ENCODE measurements at places on chromosomes 1 and 21.
A peak's percentile ranks its signal among the peaks of the same experiment; 100 is the strongest.

GRCh38 chr1:59436637-59437036 is 139.7 kb downstream of the FGGY start:
- no peak for DNase-seq

- DNase-seq: no peak
Observed at GRCh38 chr1:204232526-204232925, 18.7 kb upstream of the GOLT1A start.

GRCh38 chr1:8873506-8874229 is 4.8 kb downstream of the ENO1 start:
- DNase-seq: peak; percentile 82

DNA sequence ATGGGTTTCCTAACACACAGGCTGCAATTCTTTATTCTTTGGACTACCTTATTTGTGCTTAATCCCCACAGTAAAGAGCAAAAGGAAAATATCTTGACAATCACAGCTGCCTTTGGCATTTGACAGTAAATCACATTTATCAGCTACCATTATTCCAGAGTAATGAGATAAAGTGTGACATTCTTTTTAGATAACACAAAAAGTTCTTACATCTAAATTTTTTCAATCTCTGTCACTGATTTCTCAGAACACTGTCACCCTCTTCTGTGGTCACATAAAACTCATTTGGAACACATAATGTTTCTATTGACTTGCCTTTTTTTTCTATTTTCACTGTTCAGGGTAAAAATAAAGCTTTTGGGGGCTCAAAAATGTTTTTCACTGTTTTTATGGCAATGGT is 484.6 kb downstream of the LTN1 start:
- no peak for DNase-seq

DNA sequence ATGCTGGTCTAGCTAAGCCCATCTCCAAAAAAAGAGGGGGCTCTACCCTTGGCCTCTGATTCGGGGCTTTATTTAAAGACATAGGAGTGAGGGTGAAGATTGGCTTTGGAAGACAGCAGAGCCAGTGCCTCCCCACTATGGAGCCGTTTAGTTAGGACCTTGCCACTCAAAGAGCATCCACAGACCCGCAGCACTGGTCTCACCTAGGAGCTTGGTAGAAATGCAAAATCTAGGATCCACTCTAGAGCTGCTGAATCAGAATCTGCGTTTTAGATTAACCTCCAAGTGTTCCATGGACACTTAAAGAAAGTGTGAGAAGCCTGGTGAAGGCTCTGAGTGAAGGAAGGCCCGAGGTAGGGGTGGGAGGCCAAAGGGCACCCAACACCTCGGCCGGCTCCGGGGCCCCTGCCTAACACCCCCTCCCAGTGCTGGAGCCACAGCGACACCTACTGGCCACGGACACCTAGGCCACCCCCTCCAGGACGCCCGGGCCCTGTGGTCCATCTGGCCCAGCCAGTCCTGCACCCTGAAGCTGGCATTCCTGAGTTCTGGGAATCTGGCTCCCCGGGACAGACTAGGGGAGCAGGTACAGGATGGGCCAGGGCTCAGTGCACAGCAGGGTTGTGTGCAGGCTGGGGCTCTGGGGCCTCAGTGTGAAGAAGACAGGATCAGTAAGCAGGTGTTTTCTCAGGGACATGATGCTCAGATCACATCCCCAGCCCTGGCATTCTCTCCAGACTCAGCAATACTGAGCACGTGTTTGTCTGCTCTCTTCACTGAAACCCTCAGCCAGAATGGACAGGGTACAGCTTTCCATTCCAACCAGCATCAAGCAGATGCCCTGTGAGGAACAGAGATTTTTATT is 79.2 kb downstream of the TMEM53 start:
- peak; percentile 77 for DNase-seq

- no peak for DNase-seq
Observed at GRCh38 chr21:31597683-31598082, 61.8 kb upstream of the SOD1 start.

DNA sequence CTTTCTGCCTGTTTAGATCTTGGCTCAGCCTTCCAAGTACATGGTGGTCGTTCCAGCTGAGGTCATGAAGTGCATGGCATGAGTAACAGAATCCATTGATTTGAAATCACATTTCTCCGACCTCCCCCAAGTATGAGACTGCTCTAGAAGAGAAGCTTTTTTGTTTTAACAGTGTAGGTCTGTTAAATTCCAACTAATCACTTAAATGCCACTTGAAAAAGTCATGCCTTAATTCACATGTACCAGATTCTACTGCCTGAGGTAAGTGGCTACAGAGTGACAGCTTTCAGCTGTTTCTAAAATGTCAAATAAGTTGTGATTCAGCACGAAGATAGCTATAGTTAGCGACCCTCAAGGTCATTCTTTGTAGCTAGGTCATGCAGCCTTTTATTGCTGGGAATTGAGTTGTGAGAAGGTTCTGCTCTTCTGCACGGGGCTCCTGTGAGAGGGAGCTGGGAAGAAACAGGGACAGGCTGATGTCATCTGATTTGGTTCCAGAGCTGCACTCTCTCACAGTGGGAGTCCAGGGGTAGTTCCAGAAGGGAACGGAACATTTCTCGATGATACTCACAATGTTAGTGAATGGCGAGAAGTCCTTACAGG is 112.7 kb downstream of the VPS13D start:
- no peak for DNase-seq

DNA sequence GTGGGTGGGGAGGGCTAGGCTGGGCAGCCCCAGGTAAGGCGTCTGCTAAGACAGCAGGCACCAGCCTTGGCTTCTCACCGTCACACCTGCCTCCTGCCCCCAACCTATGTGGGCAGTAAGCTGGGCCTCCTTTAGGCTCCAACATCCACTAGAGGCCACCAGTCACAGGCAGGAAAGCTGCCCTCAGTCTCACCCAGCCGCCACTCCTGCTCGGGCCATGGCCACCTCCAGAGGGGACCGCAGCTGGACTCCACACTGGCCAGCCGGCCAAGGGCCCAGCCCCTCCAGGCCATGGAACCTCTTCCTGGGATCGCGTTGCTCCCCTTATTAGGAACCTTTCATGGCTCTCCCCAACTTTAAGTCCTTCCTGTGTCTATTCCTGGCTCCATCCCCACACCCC is 74.5 kb downstream of the MRPL37 start:
- DNase-seq: no peak

GRCh38 chr1:219066631-219067349 is 106.9 kb upstream of the LYPLAL1 start:
- no peak for DNase-seq

GRCh38 chr1:165383067-165383466 is 26.6 kb upstream of the LMX1A start:
- DNase-seq: no peak

GRCh38 chr1:165666152-165666825 is 32.1 kb downstream of the ALDH9A1 start:
- DNase-seq: no peak

DNA sequence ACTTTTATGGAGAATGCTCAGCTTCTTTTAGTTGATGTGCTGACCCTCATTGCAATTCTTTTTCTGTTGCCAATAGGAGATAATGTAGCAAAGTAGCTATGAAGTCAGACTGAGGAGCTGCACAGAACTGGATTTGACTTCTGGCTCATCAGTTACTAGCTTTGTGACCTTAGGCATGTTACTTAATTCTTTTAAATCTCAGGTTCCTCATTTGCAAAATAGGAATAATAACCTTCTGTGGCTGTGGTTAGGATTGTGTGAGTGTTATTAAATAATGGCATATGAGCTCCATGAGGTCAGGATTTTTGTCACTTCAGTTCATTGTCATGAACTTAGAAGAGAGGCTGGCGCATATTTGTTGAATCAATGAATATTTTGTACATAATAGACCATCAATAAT is 237.6 kb upstream of the SGIP1 start:
- no peak for DNase-seq

DNA sequence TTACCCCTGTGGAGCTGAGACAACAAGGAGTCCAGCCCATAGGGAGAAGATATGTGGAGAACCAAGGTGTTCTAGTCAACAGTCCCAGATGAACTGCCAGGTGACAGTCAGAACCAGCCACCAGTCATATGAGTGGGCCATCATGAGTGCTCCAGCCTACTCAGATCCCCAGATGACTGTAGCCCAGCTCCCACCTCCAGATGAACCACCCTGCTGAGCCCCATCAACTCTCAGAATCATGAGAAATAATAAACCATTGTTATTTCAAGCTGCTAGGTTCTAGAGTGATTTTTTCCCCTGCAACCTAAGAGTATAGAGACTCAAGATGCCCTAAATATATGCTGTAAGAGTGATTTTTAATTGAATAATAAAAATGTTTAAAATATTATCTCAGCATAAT is 444.2 kb downstream of the GPATCH2 start:
- DNase-seq: no peak

- no peak for DNase-seq
Observed at GRCh38 chr21:26637201-26637745, 64.2 kb upstream of the CYYR1 start.

- DNase-seq: no peak
Observed at GRCh38 chr1:45809761-45810160, 6.3 kb downstream of the MAST2 start.

DNA sequence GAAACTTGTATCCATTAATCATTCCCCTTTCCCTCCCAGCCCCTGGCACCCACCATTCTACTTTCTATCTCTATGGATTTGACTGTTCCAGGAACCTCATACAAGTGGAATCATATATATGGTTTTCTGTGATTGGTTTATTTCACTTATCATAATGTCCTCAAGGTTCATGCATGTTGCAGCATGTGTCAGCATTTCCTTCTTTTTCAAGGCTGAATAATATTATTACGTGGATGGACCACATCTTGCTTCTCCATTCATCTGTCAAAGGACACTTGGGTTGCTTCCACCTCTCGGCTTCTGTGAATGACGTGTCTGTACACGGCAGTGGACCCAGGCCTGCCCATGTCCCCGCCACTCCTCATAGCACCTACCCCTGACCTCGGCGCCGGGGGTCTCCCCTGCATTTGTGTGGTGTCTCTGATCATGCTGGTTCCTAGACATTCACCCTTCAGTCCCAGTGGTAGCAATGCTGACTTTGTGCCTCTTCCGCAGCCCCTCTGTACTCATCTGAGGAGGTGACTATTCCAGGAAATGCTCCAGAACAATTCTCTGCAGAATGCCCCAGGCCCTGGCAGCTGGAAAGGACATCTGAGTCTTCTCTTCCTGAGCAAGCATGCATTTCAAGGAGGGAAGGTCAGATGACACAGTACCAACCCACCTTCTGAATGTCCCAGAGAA is 136.9 kb downstream of the PSMG1 start:
- no peak for DNase-seq

DNA sequence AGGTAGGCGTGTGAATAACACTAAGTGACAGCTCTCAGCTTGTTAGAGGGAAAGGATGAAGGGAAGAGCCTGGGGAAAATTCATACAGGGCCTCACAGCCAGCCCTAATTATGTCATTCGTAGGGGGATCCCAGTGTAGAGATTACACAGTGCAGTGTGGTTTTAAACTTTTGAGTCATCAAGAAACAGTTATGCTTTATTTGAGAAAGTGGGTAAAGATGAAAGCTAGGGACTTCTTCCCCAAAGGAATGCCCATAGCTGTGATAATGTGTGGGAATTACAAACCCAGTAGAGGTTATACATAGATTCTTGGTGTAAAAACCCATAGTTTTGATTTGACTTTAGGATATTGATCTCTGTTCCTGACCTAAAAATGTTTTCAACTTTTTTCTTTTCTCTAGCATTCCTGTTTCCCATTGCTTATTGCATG is 1.9 kb downstream of the TTF2 start:
- DNase-seq: no peak

DNA sequence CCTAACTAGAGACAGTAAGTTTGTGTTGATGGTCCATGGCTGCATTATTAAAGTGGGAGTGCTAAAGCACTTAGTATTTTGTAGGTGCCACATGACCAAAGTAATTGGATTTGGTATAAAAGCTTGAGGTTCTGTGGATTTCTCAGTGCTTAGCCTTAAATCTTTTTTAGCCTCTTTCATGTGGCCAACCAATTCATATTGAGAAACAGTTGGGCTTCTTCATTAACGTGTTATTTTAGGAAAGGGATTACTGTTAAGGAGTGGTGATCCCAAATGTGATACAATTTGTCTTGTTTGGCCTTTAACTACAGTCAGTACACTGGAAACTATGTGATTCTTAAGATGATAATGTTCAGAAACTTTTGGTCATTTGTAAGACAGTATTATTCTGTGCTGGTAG is 25.5 kb downstream of the MAN1A2 start:
- no peak for DNase-seq

DNA sequence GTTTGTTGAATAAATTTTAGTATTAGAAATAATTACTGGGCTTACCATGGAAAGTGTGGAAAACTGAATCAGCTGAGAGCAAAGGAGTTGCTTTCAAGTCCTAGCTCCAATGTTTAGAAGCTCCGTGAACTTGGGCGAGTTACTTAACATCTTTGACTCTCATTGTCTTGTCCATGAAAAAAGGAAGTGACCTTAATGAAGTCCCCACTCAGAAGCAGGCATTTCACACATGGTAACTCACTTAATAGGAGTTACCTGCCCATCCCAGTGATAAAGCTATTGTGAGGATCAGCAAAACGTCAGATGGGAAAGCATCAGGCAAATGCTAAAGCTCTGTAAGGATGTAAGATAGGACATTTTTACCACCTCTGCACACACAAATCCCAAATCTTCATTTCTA is 34.0 kb upstream of the GADD45A start:
- no peak for DNase-seq

- no peak for DNase-seq
Observed at GRCh38 chr1:34302798-34303197, 126.1 kb downstream of the C1orf94 start.

DNA sequence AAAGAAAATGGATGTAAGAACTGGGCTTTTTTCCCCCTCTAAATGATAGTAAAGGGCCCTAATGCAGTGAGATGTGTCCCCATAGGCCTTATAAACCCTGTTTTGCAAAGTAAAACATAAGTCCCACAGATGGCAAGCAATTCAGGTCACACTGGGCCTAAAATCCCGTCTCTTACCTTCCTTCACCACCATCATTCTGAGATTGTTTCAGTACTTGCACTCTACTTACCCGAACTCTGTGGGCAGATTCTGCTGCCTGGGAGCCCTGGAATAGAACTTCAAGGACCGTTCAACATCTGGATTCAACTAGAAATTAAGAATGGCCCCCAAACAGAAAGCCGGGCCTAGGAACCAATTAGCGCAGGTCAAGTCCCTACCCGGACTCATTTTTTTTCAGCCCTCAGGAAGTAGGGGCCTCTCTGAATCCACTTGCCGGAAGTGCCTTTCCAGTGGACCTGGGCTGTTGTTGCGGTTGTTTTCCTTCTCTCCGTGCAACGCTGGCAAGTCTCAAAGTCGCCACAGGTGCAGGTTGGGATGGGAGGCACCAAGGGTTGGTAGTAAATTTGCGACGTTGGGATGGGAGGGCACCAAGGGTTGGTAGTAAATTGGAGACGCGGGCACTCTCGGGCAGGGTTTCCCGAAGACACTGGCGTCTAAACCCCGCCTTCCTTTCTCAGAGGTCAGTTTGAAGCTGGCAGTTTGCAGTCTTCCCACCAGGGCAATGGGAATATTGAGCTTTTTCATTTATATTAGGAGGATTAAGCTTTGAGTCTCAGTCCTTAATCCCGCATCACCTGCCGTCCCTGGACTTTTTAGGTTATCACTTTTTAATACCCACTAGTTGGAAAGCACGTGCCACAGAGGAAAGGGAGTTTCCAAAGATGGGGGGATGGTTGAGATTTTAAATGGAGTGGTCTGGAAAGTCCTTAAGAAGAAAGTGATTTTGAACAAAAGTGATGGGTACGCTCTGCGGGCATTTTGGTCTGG is at the start of gene TMEM69:
TMEM69 (plus strand) TSS at position 428 of the 987 bp plus-strand sequence. CDS start 2,888 bp downstream, outside the sequence.
- peak; percentile 91 for DNase-seq

Measured in hematopoietic multipotent progenitor cell treated with erythropoietin and hydrocortisone succinate and interleukin-3 and kit ligand, for 15 days (in vitro differentiated cells).